ENCODE measurements at places on chromosomes 4 and X.

DNA sequence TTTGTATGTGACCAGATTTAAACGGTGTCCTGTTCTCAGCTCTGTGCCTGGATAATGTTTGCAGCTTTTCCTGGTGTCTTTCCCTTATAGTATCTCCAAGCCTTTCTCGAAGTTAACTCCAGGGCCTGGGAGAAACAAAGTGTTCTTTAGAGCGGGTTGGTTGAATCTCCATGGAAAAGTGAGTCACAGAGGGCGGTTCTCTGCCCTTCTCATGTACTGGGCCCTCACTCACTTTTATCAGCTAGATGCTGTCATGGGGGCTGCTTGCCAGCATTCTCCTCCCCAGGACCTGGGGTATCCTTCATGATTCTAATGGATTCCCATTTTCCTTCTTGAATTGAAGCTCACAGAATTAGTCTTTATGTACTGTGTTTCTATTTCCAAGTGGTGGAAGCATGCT lies 46.1 kb upstream of the MAGEC2 start:
- no peak for DNase-seq

DNA sequence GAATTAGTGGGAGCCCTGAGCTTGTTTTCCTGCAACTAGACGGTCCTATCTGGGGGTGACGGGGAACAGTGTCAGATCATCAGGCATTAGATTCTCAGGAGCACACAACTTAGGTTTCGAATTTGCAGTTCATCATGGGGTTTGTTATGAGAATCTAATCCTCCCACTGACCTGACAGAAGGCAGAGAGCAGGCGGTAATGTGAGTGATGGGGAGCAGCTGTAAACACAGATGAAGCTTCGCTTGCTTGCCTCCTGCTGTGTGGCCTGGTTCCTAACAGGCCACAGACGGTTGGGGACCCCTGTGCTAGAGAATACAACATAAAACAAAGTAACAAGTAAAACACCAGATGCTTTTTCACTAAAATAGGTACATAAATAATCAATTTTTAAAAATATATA lies 86.2 kb upstream of the BLTP1 start:
- DNase-seq, result no peak

DNA sequence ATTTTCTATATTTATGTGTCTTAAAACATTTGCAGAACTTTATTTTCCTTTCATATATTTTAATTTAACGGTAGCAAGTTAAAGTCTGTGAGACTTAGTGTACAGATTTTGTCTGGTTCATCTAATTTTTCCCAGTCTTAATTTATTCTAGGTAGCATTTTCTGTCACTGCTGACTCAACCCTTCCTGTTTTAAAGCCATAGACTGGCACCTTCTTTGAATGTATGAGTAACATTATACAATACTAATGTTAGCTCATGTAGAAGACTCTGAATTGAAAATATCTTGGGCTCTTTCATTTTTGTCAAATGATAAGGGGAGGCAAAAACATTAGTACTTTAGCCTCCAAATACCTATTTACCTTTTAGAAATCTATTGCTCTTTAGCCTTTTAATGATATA lies 43.6 kb downstream of the BLTP1 start:
- no peak for DNase-seq

- DNase-seq, result peak; percentile 44
Measured at GRCh38 chr4:152106113-152106763, 345.4 kb upstream of the GATB start.

DNA sequence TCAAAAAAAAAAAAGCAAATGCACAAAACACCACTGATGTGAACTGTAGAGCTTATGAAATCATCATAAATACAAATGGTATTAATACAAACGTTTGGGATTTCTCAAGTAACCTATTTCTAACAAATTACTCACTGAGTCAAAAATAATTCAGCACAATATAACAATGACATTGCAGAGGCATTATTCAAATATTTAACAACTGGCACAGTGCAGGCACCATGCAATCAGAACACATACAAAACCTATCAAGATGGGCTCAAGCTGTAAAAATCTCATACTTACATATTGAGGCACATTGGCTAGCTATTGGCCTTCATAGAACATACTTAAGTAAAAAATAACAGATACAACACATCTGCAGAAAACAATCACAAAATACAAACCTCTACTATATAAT lies 81.1 kb downstream of the LRBA start:
- no peak for DNase-seq

- DNase-seq, result no peak
Measured at GRCh38 chr4:14383652-14384051, 618.6 kb upstream of the CPEB2 start.

DNA sequence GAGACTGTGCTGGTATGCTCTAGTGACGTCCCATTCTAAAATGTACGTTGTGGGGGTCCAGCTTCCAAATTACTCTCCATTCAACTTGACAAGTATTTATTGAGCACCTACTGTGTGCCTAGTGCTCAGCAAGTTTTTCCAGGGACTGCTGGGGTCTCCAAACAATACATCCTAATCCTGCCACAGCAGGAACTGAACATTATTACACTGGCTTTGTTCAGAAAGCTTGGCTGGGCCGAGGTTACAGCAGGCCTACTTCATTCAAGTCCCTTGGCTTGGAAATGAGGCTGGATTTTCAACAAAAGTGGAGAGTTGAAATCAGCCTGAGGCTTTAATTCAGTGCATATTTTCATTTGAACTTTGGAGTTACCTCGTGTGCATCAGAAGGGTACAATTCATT lies 78.0 kb downstream of the GUCY2F start:
- no peak for DNase-seq

DNA sequence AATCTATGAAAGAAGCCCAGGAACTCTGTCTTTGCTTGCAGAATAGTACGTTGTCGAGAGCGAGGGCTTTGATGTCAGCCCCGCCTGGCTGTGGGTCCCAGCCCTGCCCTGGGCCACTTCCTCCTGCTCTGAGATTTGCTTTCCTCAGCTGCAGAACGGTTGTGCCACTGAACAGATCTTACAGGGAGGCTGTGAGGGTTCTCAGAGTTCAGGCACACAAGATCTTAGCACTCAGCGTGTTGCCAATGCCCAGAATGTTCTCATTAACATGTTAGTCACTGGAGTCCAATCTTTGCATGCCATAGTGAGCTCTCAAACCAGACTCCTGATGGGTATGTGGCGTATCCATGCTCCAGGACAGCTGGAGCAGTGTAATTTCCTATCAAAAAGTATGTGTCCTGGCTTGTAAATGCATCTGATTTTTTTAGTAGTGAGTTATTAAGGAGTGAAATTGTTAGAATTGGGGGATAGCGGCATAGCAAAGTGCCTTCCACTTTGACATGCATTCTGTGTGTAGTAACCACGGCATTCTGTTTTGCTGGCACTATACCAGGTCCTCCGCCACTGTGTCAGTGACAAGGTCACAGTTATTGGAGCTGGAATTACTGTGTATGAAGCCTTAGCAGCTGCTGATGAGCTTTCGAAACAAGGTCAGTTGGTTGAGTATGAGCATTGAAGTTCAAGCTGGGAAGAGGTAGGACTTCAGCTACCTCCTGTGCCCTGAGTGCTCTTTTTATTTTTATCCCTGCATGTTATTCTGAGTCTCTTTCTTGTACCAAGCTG lies 31.6 kb downstream of the TKTL1 start:
- DNase-seq, result no peak

DNA sequence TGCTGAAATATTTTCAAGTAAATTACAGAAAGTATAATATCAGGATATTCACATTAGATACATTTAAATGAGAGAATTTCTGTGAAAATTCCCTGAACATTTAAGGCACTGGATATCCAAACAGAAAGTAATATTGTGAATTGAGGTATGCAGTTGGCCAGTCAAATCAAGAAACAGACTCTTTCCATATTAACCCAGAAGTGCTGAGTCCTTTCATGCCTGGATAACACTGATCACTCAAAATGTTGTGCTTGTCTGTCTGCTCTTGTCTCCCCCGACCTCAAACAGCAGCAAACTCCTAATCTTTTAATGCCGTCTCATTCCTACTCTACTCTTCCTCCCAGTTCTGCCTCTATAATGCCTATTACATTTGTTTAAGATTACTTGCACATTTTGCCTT lies 51.2 kb downstream of the TBC1D9 start:
- no peak for DNase-seq

DNA sequence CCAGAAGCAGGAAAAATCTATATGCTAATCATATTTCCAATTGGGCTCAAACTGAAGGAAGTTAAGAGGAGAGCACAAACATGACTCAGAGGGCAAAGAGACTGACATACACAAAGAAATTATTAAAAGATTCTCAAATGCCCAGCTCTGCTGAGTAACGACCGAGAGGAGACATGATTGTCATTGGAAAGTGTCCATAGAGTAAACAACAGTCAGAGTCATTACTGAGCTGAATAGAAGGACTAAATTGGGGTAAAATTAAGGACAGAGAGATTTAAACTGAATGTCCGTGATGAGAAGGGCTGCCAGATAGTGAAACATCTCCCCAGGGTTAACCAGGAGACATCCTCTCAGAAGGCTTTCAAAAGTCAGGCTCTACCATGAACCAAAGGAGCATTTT lies 111.2 kb upstream of the GALNT7 start:
- DNase-seq, result no peak

GRCh38 chr4:7124689-7125442 lies 57.0 kb upstream of the GRPEL1 start:
- no peak for DNase-seq

- DNase-seq, result no peak
Measured at GRCh38 chr4:150581641-150582051, 305 bp upstream of the MAB21L2 start.

- DNase-seq, result no peak
Measured at GRCh38 chr4:4333265-4333706, 43.2 kb downstream of the ZBTB49 start.

- no peak for DNase-seq
Measured at GRCh38 chr4:166839615-166840251, 394.6 kb downstream of the SPOCK3 start.

DNA sequence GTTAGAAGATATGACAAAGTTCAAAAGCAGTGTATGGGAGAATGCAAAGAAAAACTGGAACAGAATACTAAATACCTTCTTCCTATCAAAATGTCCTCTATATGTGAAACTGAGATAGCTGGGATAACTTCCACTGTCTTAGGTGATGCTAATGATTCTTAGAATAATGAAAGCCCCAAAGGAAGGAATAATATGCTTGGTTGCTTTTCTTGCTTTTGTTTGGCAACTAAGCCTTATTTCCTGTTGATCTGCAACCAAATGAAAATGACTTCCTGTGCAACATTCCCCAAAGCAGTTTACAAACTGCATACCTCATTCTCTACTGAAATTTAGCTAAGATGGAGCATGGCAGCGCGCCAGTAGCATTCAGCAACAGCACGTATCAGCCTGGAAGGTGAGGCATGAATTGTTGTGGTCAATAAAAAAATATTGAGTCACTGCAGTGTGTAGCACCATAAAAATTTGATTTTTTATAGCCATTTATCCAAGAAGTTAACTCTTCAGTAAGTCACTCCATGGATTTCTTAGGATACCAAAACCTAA lies 18.7 kb downstream of the NDNF start:
- DNase-seq, result no peak

DNA sequence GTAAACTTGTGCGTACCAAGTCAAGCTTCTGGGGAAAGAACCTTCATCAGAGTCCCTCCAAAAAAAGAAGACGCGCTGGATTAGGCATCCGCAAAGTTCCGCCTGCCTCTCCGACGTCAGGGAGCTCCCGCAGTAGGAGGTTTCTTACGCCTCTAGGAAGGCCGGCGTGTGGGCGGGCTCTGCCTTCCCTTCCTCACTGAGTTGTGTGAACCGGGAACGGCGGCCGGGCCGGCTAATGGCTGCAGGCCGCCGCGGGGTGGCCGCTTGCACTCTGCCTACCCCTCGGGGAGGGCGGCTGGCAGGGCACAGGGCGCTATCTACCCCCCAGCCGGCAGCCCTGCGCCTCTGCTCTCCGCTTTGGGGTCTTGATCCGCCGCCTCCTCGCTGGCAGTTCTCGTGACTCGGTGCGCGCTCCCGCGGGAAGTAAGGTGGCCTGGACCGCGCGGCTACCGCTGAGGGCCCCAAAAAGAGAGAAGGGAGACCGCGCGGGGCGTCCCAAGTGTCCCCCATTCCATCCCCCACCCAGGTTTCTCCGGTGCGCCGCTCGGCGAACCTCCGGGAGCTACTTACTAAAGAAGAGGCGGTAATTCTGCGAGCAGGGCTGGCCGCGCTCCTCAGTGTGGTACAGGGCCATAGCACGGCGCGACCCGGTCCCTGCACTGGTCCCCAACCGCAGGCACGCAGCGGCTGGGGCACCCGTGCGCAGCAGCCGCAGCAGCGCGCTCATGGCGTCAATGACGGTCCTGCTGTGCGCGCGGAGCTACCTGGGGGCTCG lies at the start of gene PPA2:
PPA2 (minus strand) TSS at position 739 of the 775 bp plus-strand sequence; CDS start at position 727, 12 bp downstream.
- DNase-seq, result peak; percentile 54

GRCh38 chrX:150688911-150689451 lies 4.2 kb upstream of the MTMR1 start:
- no peak for DNase-seq

GRCh38 chr4:85368932-85369331 lies 106.0 kb upstream of the ARHGAP24 start:
- DNase-seq, result no peak

DNA sequence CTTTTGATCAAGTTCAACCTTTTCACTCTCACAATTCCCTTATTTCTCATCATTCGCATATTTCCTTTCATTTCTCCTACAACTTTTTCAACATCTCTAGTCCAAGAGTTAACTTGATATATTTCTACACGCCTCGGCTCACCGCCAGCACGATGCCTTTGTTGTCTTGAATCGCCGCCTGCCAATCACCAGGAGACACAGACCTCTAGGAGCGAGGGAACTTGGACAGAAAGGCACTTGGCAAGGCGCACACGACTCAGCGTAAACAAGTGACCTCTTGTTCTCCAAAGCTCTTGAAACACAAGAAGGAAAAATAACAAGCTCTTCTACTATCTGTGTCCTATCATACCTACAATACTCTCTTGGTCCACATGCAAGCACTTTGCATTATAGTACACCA lies 27.1 kb upstream of the RBMX start:
- no peak for DNase-seq

- DNase-seq, result no peak
Measured at GRCh38 chr4:188032170-188032569, 36.6 kb downstream of the ZFP42 start.

- no peak for DNase-seq
Measured at GRCh38 chr4:147050356-147050765, 104.7 kb upstream of the TTC29 start.

DNA sequence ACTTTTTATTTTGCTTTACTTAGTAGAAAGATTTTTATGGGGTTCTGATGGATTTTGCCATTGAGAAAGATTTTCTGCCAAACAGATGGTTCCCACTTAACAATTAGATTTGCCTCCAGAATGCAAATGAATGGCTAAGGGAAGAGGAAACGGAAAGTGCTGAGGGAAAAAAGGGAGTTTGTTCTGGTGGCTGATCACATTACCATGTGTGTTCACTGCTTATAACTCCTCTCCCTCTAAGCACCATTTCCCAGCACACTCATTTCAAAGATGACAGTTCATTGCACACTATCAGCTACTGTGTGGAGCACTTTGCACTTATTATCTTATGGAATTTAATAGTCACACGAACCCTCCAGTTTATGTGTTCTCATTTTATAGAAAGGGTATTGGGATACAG lies 68.0 kb upstream of the GRID2 start:
- DNase-seq, result no peak

DNA sequence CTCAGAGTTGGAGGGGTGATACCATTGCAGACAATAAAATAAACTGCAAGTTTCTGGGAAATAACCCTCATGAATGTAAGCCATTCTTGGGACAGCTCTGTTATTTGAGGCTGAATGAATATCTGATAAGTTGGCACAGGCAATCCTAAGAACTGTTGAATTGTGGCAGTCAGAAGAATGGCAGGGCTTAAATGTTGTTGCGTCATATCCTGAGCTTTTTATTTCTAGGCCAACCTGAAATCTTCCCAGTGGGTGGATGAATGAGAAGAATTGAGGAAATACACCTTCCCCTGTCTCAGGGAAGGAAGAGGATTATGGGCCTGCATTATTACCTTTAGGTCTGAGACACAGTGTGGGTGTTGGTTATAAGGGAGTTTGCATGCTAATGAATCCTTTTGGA lies 64.4 kb upstream of the C4orf54 start:
- no peak for DNase-seq

Data from frontal cortex (tissue), 4 donors.